ENCODE measurements at places on chromosomes 6 and 20.

DNA sequence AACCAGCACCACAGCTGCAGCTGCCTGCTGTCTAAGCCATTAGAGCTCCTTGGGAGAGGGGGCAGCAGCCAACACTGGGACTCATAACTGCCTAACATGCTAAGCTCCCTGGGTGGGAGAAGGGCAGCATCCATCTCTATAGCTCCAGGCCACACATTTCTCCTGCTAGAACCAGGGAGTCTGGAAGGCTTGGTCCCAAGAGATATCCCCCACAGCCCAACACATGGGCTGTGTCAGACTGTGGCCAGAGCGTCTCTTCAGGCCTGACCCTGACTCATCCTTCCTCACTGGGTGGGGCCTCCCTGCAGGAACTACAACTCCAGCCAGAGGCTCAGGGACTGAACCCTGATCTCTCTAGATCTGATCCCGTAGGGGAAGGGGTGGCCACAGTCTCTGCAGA, 411.1 kb downstream of the HDGFL1 start:
- DNase-seq = no peak

DNA sequence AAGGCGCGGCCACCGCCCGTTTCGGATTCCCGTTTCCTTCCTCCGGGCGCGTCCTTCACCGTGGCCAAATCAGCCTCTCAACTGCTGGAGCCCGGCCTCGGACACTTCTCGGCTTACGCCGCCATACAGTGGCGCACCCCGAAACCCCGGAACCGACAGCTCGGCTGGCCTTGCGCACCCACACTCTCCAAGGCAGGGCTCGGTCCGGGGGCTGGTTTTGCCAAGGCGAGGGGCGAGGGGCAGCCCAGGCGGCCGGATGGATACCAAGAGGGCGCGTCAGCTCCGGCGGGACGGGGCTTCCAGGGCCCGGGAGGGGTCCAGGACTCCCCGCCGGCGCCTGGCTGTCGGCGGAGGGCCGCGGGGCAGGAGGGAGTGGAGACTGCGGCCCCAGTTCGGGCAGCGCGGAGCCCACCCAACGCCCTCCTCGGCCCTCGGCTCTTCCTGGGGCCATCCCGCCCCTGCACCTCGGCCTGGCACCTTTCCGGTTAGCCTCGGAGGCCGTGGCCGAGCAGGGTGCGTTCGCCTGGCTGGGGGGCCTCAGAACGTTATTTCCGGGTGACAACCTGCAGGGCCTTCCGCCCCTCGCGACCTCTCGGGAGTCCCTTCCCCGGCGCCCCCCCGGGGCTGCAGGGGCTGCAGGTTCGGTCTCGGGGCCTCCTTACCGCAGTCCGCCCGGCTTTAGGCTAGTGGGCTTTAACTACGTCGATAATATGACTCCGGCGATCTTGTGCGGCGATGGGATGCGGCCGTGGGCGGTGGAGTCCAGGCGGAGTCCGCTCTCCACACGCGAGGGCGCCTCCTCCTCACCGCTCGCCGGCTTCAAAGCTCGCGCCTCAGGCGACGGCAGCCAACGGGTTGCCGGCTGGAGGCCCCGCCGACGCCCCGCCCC, 697 bp upstream of the CEP43 start:
- DNase-seq = no peak

GRCh38 chr20:18657575-18657974, 69.7 kb downstream of the DTD1 start:
- no peak for DNase-seq

DNA sequence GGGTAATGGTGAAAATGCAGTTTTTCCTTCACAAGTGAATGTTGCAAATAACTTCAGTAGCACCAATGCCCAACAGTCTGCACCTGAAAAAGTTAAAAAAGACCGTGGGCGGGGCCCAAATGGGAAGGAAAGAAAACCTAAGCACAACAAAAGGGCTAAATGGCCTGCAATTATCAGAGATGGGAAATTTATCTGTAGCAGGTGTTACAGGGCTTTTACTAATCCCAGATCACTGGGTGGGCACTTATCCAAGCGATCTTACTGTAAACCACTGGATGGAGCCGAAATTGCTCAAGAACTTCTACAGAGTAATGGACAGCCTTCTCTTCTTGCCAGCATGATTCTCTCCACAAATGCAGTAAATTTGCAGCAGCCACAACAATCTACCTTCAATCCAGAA, 64.8 kb upstream of the SMIM8 start:
- no peak for DNase-seq

GRCh38 chr6:6006428-6007365, at the start of gene NRN1:
Gene NRN1 (minus strand): TSS chr6:6006925. CDS start chr6:6006749, 176 bp downstream.
- peak; percentile 52 for DNase-seq

GRCh38 chr6:11260249-11261038, 28.0 kb upstream of the NEDD9 start:
- DNase-seq = no peak

DNA sequence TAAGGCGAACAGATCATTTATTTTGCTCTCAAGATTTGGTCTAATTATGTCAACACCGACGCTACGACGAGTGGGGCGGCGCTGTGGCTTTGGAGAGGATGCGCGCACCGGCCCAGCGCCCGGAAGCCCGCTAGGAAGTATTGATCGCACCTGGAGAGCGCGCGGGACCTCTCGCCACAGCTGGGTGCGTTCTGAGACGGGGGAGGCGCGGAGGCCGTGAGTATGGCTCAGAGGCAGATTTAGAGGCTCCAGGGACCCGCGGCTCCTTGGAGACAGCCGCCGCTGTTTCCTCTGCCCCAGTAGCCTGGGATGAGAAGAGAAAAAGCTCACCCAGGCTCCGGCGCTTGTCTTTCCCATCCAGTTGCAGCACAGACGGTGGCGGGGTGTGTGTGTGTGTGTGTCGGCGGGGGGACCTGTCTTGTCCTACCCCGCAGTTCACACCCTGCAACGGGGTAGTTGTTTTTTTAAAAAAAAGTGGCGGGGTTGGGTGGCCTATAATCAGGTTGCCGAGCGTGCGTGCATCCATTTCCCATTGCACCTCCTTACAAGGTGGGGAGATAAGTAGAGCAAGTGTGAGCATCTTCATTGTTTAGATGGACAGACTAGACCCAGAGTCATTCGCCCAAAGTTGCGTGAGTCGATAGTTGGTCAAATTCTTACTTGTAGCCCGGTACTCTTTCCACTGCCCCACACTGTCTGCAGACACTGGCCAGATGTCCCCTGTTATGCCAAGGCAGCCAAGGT, 11.2 kb downstream of the TFAP2D start:
- DNase-seq = no peak

- no peak for DNase-seq
These were observed 369.5 kb downstream of the THBS2 start for GRCh38 chr6:168884050-168884645.

GRCh38 chr6:39843305-39844020, 51.3 kb downstream of the DAAM2 start:
- DNase-seq = no peak

DNA sequence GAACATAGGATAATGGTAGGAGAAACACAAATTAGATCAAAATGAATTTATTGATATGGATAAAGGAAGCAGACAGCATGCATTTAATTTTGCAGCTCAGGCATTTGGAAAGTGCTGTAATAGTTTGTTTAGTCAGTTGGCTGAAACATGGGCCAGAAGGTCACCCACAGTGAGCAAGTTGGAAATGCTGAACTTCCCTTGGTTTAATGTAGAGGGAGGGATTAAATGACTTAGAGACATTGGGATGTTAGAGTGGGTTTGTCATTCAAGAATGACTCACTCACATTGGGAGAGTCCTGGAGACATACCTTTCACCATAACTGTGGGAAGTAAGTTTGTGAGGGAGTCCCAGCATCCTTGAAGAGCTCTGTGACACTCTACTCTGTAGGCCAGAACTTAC, 231.5 kb upstream of the PLCB4 start:
- no peak for DNase-seq

DNA sequence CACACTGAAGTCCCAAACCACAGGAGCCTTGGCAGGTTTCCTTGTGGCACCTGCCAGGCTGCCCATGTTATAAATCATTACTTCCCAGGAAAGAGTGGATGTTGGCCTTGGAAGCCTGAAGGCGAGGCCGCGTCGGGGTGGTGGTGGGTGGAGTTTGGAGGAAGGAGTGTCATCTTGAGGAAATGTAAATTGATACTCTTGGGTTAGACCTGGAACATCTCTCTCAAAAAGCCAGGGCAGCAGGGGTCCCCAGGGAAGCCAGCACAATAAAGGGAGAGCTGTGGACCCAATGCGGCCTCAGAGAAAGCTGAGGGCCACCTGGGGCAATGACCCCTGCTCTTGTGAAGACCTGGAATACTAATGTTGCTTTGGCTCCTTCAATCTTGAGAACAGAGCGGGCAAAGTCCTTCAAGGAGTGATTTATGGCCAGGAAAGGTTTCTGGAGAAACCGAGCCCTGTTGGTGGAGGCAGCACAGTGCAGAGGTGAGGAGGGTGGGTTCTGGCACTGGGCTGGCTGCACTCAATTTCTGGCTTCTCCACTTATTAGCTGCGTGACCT, 26.3 kb upstream of the TRAF3IP2 start:
- DNase-seq = no peak

DNA sequence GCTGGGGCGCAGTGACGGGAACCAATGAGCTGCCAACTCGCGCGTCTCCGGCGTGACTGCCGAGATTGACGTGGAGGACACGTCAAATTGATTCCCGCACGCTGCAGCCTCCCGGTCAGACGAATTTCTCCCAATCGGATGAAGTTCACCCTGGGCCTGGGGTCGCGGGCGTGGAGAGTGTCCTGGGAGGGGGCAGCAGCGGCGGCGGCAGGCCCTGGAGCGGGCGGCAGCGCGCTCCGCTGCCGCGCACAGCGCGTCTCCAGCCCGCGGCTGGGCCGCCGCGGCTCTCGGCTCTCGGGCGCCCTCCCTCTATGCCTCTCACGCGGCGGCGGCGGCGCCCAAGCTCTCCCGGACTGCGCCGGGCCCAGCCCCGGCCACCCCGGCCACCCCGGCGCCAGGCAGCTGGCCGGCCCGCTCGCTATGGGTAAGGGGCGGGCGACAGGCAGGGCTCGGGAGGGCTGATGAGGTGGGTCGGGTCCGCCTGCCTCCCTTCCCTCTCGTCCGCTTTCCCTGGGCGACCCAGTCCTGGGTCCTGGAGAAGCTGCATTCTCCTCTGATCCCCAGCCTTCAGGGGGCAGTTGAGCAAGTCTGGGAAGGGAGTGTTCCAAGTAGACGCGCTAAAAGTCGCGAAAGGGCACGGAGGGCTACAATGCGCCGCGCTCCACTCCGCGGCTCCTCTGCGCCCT, at the start of gene PAX1:
PAX1 (plus strand) TSS at position 90 of the 686 bp plus-strand sequence; CDS start at position 139, 49 bp downstream.
- DNase-seq = no peak

GRCh38 chr6:43997345-43997677, 129.9 kb downstream of the MRPL14 start:
- DNase-seq = no peak

DNA sequence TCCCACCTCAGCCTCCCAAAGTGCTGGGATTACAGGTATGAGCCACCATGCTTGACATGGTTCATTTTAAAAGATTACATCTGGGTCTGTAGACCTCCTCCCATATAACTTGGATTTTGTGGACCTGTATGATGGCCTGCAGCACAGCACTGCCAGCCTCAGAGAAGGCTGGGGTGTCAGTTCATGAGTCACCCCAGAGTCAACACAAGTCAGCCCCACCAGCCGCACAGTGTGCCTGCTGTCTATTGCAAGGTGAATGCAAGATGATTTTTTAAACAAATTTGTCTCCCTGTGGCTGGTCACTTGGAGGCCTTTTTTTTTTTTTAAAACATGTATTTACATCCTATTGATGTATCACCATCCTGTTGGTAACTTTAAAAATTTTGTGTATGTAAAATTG, 76.7 kb downstream of the RREB1 start:
- DNase-seq = no peak

DNA sequence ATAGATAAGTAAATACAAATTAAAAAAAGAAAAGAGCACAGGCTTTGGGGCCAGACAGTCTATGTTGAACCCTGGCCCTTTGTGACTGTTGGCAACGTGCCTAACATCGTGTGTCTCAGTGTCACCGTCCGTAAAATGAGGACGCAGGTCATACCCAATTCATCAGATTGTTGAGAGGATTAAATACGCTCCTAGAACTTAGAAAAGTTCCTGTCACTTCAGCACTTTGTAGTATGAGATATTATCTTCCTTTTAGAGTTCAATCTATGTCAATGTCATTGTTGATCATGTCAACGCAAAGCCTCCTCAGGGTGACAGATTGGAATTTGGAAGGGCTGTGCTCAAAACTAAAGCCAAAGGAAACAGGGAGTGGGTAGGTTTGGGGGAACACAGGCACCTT, 21.7 kb downstream of the SERPINB1 start:
- no peak for DNase-seq

- DNase-seq = no peak
These were observed 23.5 kb downstream of the ZFP64 start for GRCh38 chr20:52168116-52168515.

- DNase-seq = no peak
These were observed 117.4 kb downstream of the MAFB start for GRCh38 chr20:40571639-40572038.

DNA sequence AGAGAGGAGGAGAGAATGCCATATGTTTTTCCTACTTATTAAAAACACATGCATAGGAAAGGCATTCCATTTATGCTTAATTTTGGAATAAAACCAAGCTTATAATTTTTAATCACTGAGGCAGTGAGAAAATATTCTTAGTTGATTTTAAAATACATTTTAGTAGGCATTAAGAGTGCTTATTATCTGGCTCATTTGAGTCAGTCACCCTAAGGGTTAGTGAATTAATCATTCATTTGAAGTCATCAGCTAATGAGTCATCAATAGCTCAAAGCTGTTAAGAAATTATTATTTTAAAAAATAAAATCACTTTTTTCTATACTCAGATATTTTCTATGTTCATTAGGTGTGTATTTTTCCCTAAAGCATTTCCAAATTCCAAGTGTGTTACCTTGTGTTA, 81.6 kb downstream of the TMEM200A start:
- DNase-seq = no peak

GRCh38 chr6:35474942-35475570, 6.9 kb downstream of the RPL10A start:
- no peak for DNase-seq

DNA sequence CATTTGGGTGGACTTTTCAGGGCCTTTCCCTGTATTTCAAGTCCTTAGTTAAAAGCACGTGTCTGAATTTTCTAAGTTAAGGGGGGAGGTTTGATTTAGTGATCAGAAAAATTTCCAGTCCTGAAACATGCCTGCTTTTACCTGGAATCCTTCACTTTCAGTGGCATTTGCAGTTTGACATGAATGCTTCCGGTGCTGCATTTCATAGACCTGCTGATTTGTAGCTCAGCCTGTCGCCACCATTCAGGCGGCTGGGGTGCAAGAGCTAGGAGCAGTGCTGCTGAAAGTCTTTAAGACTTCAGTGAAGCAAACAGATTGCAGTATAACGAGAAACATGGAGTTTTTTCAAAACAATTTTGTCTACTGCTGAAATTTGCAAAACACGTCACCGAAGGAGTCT, 14.0 kb downstream of the RPS6KA2 start:
- DNase-seq = no peak

DNA sequence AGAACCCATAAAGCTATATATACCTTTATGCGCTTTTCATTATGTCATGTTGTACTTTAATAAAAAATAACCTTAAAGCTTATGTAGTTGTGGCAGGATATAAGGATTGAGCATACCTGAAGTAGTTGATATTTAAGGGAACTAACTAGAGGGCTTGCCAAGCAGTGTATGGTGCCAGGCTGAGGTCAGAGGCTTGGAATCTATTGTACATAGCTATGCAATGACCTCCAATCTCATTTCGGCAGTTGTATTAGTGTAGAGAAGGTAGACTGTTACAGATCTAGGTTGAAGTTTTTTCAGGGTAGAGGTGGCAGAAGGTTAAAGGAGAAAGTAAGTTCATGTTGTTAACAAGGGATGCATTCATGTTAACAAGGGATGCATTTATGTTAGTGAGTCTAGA, 397.7 kb upstream of the HS3ST5 start:
- no peak for DNase-seq

- no peak for DNase-seq
These were observed 23.5 kb downstream of the UCKL1 start for GRCh38 chr20:63932606-63933160.

Measured in NCI-H1694 treated with DMSO at 0.1 percent for 48 hours (cell line).